ENCODE measurements at places on chromosomes 12 and 14. TPM values are rescaled to one million over a fixed set of nuclear protein-coding genes. Genes with fewer than 3 reads are reported as not detected.

DNA sequence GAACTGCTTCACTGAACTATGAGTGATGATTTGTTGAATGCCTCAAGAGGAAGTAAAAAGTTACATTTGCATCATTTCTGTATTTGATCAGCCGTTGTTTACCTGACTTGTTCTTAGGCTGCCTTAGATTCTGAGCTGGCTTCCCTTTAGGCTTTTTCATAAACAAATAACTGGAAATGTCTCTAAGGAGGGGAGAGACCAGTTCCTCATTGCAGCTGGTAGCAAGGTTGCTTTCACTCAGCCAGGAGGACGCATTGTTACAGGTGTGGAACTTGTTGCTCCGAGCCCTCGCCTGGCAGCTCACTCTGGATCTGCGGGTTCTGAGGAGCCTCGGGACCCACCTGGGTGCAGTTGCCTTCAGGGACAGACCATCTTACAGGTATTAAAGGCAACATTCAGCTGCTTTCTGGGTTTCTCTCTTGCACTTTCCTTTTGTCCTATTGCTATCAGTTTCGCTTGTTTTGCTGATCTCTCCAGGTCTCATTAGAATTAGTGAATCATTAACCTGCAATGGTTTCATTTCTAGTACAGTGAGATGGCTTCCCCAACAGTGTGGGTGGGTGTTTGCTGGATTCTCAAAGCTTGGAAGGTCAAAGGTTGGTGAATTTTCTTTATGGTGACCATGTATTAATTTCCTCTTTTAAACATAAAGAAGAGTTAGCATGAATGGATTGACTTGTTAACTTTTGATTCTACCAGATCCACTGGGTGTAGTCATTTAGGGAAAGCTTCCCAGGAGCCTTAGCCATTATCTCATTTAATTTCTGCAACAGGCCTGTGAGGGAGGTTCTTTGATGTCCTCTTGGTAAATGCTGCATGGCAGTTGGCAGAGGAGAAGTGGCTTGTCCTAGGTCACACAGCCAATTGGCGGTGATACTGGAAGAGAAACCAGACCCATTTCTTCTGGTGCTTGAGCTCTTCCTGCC is at the start of gene PLEKHG7:
PLEKHG7 (plus strand) TSS at position 236 of the 926 bp plus-strand sequence. CDS start 3,643 bp downstream, outside the sequence.
- no peak for DNase-seq

- no peak for DNase-seq
Measured at GRCh38 chr12:5163661-5164060, 120.0 kb downstream of the KCNA5 start.

DNA sequence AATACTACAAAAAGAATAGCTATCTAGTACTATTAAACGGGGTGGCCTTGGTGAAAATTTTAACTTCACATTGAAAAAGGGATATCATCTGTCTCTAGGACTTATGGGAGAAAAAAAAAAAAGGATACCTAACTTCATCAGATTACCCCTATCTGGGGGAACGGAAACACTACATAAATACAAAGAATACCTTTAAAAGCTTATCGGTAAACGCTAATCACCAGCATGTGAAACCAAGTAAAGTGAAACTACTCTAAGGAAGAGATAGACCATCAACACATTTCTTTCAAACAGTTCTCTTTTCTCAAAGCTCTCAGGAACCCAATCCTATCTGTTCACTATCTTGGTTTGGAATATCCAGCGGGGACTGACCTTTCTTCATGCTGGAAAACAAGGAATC is 3.5 kb downstream of the KICS2 start:
- DNase-seq, result no peak

DNA sequence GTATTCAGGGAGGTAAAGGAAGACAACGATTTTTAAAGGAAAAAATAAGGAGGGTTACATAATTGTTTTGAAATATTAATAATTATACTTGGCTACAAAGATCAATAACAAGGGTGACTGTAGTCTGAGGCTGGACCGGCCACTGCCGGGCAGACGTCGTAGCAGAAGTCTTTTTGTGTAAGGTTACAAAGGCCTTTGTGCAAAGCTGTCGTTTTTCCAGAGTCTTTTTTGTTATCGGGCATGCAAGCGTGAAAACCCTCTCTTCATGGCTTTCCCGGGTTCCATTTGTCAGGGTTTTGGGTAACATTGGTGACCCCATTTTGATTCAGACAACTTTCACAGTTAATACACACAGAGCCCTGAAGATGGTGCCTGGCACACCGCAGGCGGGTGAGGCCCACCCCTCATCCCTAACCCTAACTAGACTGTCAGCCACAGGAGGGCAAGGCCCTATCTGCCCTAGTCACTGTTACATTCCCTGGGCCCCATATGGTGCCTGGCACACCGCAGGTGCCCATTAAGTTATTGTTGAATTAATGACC is 31.3 kb downstream of the RILPL1 start:
- DNase-seq, result no peak

- DNase-seq, result no peak
Measured at GRCh38 chr12:112750971-112751370, 40.6 kb upstream of the RPH3A start.

DNA sequence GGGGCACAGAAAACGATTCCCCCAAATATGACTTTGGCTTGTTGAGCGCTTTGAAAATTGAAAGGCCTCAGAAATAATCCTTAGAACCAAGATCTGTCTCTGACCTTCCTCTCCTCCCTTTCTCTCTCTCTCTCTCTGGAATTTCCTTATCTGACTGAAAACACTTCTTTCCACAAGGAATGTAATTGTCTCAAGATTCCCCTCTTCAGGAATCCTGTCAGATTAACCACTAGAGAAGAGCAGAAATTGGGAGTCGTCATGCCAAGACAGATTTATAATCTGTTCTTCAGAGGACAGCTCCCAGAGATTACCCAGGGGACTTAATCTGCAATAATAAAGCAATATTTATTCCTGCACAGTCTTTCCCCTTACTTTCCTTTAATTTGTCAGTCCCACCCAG is 317.6 kb downstream of the ACSS3 start:
- DNase-seq, result no peak

DNA sequence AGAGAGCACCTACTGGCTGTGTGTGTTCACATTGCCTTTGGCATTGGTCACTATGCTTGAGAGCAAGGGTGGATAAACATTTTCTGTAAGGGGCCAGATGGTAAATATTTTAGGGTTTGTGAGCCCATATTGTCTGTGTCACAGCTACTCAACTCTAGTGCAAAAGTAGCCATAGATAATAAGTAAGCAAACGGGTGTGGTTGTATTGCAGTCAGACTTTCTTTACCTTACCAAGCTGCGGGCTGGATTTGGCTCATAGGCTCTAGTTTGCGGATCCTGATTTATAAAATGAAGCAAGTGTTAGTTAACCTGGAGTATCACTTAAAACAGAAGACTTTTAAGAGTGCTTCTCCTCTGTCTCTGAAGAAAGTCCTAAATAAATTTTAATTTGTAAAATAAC is 169.0 kb downstream of the KICS2 start:
- no peak for DNase-seq

GRCh38 chr14:53943751-53944083 is 12.9 kb downstream of the BMP4 start:
- no peak for DNase-seq

SDSL gene
- polyA plus RNA-seq, result 3.6 TPM

RFX4 gene
- not detected for polyA plus RNA-seq

NPFF gene
- polyA plus RNA-seq, result 0.33 TPM

All from right lung (tissue), 10 donors.